Activated naive CD4-positive, alpha-beta T cell treated with anti-CD3 and anti-CD28 coated beads, Interleukin-2, amount 10 ng/mL, durations not matched to agents 7 days and 5 days (primary cell): ENCODE measurements at places on chromosomes 3 and 15.

- no peak for DNase-seq
Observed at GRCh38 chr3:10390641-10391373, 69.9 kb upstream of the SEC13 start.

DNA sequence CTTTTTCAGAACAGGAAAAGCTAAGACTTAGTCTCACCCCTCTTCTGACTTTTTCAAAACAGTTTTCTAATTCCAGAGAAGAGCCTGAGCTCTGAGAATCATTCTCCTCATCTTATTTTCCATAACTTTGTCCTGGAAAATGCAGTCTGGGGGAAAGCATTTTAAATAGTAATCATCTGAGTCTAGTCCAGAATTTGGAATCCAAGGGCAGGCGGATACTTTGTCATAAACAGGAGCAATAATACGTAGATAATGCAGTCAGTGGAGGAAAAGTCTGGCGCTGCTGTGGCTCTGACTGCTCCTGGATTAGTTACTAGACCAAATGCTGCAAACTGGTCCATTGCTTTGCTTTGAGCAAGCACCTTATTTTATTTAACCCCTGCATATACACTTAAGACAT is 285.0 kb downstream of the THSD4 start:
- DNase-seq, result no peak

- no peak for DNase-seq
Observed at GRCh38 chr3:195083659-195084058, 187.3 kb downstream of the XXYLT1 start.

- no peak for DNase-seq
Observed at GRCh38 chr3:101381809-101382208, 61.4 kb upstream of the IMPG2 start.

GRCh38 chr15:89441295-89441812 is 55.0 kb downstream of the RHCG start:
- no peak for DNase-seq

DNA sequence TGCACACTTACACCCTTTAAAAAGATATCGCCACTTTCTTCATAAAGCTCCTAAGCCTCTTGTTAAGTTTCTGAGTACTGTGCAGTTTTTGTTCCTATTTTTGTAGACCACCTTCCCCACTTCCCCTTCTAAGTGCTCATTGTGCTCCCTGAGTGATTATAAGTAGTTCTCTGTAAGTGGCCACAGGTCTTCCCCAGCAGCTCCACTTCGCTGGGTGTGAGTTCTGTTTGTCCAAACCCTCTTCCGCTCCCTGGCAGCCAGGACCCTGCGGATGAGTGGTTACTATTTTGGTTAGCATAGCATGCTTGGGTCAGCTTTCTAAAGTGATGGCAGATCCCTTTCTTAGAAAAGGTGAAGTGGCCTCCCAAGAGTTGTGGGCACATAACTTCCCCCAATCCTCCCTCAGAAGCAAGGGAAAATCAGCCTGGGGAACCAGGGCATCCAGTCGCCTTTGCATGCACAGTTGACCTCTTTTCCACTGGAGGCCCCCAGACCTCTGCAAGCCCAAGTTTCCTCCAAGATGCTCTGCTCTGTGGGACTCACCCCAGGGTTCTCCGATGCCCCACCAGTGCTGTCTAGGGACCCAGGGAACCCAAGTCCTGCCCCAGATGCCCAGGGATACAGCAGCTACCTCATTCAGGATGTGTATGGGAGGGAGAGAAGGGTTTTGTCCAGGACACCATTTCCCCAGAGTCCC is 69.6 kb downstream of the ATP10A start:
- DNase-seq, result no peak

DNA sequence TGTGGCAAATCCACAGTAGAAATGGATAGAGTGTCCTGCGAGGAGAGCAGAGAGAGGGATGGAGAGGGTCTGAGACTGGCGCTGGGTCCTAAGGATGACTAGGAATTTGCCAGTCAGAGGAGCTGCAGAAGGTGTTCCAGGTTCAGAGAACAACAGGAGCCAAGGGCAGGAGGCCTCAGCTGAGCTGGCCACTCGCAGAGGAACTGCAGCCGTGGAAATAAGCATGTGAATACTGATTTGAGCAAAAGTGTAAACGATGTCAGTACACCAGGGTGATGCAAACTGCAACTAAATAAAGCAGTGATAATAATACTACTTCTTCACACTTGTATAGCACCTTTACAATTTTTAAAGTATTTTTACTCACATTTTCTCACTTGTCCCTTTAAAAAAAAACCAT is 24.6 kb downstream of the SEMA6D start:
- DNase-seq, result no peak

GRCh38 chr3:140899363-140899762 is 42.3 kb upstream of the SLC25A36 start:
- no peak for DNase-seq

DNA sequence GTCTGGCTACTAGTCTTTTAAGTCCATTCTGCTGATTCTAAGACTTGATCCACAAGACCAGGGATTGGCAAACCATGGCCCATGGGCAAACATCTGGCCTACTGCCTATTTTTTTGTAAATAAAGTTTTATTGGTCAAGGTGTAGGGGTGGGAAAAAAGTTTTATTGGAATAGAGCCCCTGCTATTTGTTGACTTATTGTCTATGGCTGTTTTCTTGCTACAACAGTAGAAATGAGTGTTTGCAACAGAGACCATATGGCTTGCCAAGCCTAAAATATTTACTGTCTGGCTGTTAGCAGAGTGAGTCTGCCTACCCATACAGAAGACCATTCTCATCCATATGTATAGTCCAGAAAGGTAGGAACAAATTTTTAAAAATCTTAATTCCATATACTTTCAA is 106.4 kb downstream of the PTPRG start:
- DNase-seq, result no peak

GRCh38 chr3:141373232-141373631 is 4.9 kb downstream of the ZBTB38 start:
- no peak for DNase-seq

GRCh38 chr3:149542375-149543312 is 68.1 kb downstream of the TM4SF4 start:
- no peak for DNase-seq
